ENCODE measurements at places on chromosomes 11 and 22.

DNA sequence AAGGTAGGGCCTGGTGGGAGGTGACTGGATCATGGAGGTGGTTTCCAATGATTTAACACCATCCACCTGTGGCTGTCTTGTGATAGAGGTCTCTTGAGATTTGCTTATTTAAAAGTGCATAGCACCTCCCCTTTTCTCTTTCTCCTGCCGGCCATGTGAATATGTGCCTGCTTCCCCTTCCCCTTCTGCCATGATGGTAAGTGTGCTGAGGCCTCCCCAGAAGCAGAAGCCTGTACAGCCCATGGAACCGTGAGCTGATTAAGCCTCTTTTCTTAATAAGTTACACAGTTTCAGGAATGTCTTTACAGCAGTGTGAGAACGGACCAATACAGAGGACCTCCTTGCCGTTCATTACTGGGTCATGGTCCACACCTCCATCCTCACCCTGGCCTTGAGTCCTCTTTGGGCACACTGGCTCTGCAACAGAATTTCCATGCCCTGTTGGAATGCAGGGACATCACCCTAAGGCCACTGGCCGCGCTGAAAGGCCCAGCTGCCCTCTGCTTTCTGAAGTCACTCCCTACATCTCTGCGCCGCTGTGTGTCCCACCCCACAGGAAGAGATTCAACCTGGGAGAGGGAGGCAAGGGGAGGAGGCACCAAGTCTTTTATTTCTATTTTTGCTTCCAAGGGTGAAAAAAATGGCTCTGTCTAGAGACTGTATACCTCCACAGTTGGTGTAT, 49.0 kb upstream of the DKK3 start:
- no peak for DNase-seq

- no peak for DNase-seq
Measured at GRCh38 chr11:87150936-87151335, 113.2 kb downstream of the TMEM135 start.

DNA sequence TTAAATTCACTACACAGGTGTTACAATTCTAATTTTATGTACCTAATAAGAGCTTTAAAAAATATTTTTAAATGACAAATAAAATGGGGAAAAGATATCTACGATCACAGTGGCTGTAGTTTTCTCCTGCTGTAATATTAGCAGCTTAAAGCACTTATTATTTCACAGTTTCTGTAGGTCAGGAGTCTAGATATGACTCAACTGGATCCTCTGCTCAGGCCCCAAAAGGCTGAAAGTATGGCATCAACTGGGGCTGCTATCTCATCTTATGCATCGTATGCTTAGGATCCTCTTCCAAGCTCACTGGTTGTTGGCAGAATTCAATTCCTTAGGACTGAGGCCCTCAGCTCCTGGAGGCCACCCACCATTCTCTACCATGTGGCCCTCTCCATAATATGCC, 12.8 kb downstream of the FBXO3 start:
- no peak for DNase-seq

- DNase-seq = no peak
Measured at GRCh38 chr11:134714021-134714656, 302.1 kb upstream of the B3GAT1 start.

DNA sequence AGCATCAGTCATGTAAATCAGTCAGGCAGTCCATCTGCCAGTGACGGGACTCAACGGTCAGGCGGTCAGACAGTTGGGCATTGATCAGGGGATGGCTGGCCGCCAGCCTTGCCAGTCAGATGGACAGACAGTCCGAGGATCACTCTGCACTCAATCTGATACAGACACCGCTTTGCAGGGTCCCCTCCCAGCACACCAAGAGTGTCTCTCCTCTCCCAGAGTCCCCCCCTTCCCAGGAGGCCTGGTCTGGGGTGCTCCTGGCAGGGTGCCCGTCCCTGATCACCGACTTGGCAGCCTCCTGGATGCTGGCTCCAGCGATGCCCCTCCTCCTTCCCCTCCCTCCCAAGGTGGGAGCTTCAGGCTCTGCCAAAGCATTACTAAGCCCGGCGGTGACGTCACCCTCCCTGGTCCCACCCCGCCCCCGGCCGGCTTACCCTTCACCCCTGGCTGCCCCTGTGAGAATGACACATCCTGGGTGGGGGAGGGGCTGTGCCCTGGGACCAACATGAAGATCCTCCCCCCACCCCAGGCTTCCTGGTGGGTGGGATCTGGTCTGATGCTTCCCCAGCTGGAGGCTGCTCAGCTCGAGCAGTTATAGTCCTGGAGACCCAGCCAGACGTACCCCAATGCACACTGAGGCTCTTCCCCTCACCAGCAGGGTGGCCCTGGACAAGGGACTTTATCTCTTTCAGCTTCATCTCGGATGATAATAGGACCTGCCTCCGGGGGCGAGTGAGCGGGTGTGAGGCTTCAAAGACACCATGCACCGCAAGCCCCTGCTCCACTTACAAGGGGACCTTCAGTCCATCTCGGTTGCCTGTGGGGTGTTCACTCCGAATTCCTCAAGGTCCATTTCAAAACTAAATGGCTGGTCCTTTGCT, 69.2 kb downstream of the CD82 start:
- no peak for DNase-seq

All from stimulated activated naive CD4-positive, alpha-beta T cell (primary cell).